ENCODE measurements at places on chromosomes 5 and 9.

- peak; percentile 73 for DNase-seq
Observed at GRCh38 chr9:137114613-137115393, at the start of gene DPP7. Gene DPP7 (minus strand): TSS chr9:137114733. CDS start chr9:137114713, 20 bp downstream.

DNA sequence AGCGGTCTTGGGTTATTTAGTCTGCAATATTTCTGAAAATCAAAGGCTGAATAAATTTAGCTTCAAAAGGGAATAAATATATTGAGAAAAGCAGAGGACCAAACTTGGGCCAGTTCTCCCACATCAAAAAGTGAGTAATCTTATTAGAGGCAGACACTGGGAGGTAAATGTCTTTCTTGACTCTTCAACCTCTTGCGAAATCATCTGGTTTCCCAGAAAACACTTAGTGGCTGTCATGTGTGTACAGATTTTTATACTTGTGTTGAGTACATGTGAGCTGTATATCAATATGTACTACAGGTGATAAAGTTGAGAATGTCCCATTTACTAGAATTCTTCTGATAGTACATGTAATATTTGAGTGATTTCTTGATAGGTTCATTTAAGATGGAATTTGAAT lies 454.9 kb downstream of the PRR16 start:
- no peak for DNase-seq

DNA sequence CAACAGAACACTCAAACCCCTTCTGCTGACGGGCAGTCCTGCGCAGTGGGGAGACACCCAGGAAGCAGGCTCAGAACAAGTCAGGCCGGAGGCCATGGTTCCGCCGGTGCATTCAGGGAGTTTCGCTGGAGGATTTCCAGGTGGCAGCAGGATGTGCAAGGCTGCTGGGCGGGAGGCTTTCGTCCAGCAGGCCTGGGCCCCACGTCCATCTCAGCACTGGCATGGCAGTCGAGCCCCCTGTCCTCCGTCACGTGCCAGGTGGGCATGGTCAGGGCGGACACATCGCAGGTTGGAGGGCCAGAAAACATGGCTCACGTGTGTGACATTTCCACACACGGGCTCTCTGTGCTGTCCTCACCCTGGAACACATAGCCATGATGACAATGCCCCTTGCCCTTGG lies 299.9 kb upstream of the IRX2 start:
- no peak for DNase-seq

GRCh38 chr9:11742471-11742870 lies 950.7 kb upstream of the TYRP1 start:
- no peak for DNase-seq

DNA sequence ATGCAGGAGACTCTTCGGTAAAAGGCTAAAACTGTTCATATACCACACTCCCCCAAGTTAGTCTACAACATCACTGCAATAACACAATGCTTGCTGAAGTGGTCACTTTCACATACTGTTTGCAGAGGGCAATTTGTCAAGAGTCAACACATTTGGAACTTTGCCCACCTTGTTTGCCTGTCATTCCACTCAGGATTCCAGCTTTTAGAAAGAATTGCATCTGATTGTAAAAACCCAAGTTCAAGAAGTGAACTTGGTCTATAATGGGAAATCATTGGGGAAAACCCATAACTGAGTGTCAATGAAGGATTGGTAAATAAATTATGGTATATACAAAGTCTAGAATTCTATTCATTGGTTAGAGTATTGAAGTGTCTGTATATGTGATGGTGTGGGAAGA lies 120.5 kb downstream of the GADD45G start:
- no peak for DNase-seq

DNA sequence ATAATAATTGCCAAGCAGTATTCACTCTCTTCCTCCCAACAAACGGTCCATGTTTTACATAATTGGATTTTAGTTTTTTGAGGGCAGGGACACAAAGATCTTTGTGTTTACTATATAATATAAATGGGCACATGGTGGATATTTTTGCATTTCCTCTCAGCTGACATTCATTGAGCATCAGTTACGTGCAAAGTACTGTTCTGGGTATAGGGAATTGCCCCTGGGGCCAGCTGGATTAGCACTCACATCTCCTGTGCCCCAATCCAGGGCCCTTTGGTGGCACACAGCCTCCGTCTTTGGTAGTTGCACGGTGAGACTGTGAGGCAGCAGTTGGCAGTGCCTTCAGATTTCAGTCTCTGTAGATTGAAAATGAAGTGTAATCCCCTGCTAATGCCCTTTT lies 1.6 kb downstream of the TDRD7 start:
- no peak for DNase-seq

GRCh38 chr5:36561601-36562000 lies 44.8 kb upstream of the SLC1A3 start:
- no peak for DNase-seq

All from stimulated activated CD8-positive, alpha-beta memory T cell treated with anti-CD3 and anti-CD28 coated beads, Interleukin-4, amount 100 ng/mL, for 24 hours (primary cell).